SHP77 treated with DMSO at 0.1 percent for 48 hours (cell line): ENCODE measurements at places on chromosomes 2 and 18.

DNA sequence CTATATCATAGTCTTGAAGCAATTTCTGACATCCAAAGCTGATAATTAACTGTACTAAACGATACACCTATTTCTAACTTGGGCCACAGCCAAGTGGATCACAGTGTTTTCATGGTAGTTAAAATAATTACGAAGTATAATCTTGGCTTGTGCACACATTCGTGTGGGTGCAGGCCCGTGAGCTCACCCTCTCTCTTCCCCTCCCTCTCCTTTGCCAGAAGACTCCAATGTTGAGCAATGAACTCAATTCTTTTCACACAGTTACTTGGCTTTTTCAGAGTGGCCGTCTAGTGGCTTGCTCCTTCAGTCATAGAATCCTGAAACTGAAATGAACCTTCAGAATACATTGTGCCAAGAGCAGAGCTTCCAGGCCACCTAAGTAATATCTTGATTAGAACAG, 178.7 kb downstream of the NCKAP5 start:
- DNase-seq = no peak

GRCh38 chr2:230777721-230778120, 65.1 kb downstream of the CAB39 start:
- peak; percentile 3 for DNase-seq

DNA sequence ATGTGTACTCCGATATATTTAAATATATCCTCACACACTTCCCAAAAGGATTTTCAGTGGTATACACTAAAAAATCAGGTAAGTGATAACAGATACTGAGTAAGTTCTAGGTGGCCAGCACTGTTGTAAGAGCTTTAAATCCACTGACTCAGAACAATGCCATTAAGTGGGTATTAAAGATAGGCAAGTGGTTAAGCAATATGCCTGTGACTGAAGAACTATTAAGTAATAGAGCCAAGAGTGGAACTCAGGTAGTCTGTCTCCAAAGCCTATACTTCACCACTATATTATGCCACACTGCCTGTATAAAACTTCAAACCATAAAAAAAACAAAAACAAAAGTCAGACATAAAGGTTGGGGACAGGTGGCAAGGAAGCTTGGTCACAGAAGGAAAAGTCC, 37.2 kb downstream of the THUMPD2 start:
- no peak for DNase-seq

- peak; percentile 77 for DNase-seq
Measured at GRCh38 chr2:223560749-223561435, 41.3 kb downstream of the SCG2 start.

DNA sequence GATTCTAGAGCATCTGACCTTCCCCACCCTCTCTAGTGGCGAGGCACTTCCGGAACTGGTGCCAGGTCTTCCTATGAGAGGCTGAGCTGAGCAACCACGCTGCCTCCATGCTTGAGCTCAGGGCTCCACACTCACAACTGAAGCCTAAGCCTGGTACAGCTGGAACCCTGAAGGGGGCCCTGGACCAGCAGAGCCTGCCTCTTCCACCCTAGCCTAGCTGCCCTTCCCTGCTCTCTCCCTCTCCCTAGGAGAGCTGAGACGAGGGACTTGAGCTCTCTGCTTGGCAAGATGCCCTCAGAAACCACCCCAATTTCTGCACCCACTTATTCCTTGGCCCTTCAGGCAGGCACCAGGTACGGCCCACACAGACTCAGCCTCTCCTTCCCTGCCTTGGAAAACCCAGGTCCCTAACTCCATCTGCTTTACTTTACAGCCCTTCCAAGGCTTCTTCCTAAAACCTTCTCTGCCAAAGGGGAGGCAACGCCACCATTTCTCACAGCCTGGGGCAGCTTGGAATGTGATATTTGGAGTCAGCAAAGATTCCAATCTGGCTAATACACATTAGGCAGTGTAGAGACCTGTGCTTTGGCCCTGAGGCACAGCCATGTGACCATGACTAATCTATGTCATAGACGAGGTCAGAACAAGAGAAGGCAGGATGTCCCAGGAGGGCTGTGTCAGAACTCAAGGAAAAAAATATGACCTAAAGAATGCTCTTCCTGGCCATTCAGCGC, 18.8 kb downstream of the COX7A2L start:
- no peak for DNase-seq

DNA sequence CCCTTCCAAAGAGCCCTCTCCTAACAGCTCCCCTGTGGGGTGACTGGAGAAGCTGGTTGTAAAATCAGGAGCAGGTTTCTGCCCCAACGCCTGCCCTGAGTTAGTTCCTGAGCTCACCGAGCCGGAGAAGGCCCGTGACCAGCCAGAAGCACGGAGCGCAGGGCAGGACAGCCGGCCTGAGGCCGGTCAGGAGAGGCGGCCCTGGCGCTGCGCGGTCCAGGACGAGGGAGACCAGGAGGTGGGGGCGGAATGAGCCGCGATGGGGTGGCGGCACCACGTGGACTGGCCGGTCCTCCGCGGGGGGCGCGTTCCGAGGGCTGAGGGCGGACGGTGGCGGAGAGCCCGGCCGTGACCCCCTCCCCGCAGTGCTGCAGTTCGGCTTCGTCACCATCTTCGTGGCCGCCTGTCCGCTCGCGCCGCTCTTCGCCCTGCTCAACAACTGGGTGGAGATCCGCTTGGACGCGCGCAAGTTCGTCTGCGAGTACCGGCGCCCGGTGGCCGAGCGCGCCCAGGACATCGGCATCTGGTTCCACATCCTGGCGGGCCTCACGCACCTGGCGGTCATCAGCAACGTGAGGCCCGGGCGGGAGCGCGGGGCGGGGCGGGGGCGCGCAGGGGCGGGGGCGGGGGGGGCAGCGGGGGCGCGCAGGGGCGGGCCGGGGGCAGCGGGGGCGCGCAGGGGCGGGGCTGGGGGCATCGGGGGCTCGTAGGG, 29.0 kb downstream of the ANO7 start:
- peak; percentile 26 for DNase-seq

DNA sequence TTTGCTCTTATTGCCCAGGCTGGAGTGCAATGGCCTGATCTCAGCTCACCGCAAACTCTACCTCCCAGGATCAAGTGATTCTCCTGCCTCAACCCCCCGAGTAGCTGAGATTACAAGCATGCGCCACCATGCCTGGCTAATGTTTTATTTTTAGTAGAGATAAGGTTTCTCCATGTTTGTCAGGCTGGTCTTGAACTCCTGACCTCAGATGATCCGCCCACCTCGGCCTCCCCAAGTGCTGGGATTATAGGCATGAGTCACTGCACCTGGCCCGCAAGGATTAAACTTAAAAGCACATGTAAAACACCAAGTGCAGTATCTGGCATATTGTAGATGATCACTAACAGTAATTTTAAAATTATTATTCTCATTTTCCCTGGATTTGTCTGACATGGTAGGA, 72.9 kb downstream of the C1QL2 start:
- no peak for DNase-seq

- no peak for DNase-seq
Measured at GRCh38 chr2:12935796-12936195, 219.1 kb downstream of the TRIB2 start.

- no peak for DNase-seq
Measured at GRCh38 chr18:41783065-41783818, 171.8 kb upstream of the PIK3C3 start.
